A549 treated with AZD2906 at 1 μM for 4 hours (cell line): ENCODE measurements at places on chromosomes 5 and 9. TPM values are rescaled to one million over a fixed set of nuclear protein-coding genes. Genes with fewer than 3 reads are reported as not detected.

SLC22A4 gene
- total RNA-seq, result 4.8 to 6.3 TPM (median 5.5 TPM) in 5 replicates

OTULIN gene
- total RNA-seq, result 19.9 to 22.6 TPM (median 20.3 TPM) in 5 replicates

LCN12 gene
- total RNA-seq, result 0.58 to 2.4 TPM (median 1.5 TPM) in 5 replicates

TPPP gene
- 6.6 to 8.2 TPM (median 7.4 TPM) in 5 replicates for total RNA-seq

XPA gene
- total RNA-seq, result 13.0 to 15.2 TPM (median 13.6 TPM) in 5 replicates

FLT4 gene
- total RNA-seq, result 3.4 to 4.3 TPM (median 3.6 TPM) in 5 replicates
